ENCODE measurements at places on chromosomes 3 and 15. TPM values are rescaled to one million over a fixed set of nuclear protein-coding genes. Genes with fewer than 3 reads are reported as not detected.

CHAC1 gene
- total RNA-seq, result 16.6 TPM

SLC22A14 gene
- total RNA-seq, result not detected

ISLR gene
- total RNA-seq, result not detected

SI gene
- total RNA-seq, result 0.20 TPM

ACTR8 gene
- 13.4 TPM for total RNA-seq

CERS3 gene
- total RNA-seq, result not detected

MAP1A gene
- total RNA-seq, result 0.46 TPM

CISH gene
- 0.73 TPM for total RNA-seq

KNG1 gene
- total RNA-seq, result not detected

ITIH1 gene
- 0.08 TPM for total RNA-seq

IL20RB gene
- 3.4 TPM for total RNA-seq

KNL1 gene
- total RNA-seq, result 17.7 TPM

DNA sequence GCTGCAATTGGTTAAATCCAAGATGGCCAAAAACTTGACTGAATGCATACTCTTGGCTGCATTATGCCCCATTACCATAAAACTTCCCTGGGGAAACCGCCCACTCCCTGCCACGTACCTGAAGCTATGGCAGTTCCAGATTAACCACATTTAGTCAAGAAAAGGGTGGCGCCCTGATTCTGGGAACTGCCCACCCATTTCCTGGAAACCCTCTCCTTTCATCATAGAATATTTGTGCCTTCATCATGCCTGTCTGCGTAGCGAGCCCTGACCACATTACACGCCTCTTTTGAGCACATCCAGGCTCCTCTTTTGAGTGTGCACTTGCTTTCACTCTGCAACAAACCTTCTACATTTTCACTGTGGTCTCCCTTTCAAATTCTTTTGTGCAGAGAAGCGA lies 5.2 kb downstream of the LINS1 start:
- DNase-seq, result peak; percentile 69

DNA sequence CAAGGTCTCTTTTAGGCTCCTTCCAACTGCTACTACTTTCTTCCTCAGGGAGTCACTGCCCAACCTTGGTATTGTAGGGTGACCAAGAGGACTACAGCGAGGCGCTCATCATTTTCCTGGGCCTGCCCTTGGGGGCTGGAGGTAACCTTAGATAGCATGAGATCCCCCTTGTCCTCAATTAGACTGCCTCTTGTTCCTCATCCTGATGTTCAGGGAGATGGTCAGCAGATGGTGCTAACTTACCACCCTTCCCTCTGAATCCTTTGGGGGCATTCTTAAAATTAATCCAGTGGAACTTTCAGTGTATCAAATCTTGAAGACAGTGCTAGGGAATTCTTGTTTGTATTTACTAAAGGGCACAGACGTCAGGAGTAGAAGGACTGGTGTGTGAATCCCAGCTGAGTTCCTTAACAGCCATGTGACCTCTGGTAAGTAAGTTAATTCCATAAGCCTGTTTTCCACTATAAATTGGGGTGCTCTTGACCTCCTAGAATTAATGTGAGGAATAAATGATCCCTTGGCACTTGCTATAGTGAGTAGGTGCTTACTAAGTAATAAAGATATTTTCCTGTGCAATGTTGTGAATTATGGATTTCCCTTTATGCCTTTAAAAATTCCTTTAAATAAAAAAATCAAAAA lies 4.1 kb upstream of the CLPX start:
- peak; percentile 82 for DNase-seq

GRCh38 chr3:17874636-17875035 lies 132.2 kb upstream of the TBC1D5 start:
- DNase-seq, result no peak

DNA sequence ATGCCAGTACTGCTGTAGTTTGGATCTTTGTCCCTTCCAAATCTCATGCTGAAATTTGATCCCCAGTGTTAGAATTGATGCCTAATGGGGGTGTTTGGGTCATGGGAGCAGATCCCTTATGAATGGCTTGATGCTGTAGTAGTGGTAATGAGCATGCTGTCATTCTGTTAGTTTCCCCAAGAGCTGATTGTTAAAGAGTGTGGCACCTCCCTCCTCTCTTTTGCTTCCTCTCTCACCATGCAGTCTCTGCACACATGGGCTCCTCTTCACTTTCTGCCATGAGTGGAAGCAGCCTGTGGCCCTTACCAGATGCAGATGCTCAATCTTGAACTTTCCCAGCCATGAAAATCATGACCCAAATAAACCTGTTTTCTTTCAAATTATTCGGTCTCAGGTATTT lies 141.3 kb upstream of the DPPA4 start:
- no peak for DNase-seq

DNA sequence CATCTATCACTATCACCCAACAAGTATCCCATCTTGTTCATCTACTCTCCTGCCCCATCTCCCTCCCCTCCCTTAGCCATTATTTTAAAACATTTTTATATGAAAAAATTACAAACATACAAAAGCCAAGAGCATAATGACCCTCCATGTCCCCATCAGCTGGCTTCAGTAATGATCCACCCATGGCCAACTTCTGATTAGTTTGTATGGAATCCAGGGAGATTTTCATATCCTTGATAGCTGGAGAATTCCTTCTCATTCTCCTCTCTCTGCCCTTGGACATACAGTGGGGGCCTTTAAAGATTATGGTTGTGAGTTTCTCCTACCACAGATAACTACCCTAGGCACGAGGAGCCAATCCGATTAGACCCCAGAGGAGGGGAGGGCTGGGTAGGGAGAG lies 40.2 kb downstream of the IRAK2 start:
- DNase-seq, result no peak

DNA sequence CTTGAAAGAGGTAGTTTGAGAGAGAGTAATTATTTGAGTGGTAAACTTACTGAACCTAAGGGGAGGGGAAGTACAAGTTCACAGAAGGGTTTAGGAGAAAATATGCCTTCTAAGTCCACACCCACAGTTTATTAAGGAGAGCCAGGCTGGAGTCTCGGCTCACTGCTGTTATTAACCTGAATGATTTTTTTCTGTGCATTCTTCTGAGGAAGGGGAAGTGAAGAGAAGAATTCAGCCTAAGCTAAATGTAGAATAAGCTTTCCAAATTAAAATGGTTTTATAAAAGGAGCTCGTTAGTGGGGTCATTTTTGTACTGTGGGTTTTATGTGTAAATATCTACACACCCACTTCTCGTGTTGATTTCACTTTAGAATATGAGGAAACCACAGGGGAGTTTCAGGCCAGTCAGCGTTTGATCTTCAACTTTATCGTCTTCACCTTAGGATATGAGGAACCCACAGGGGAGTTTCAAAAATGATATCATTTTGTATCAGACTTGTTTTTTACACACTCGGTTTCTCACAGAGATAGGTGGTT lies 1.5 kb downstream of the WHAMM start:
- peak; percentile 63 for DNase-seq

GRCh38 chr15:92917598-92918407 lies 17.7 kb downstream of the CHD2 start:
- peak; percentile 100 for DNase-seq

- peak; percentile 92 for DNase-seq
Measured at GRCh38 chr15:78638658-78639314, 2.2 kb downstream of the CHRNB4 start.

- DNase-seq, result no peak
Measured at GRCh38 chr3:142263112-142263511, 37.7 kb upstream of the GK5 start.

- peak; percentile 52 for DNase-seq
Measured at GRCh38 chr15:61064651-61065050, 164.5 kb downstream of the RORA start.

DNA sequence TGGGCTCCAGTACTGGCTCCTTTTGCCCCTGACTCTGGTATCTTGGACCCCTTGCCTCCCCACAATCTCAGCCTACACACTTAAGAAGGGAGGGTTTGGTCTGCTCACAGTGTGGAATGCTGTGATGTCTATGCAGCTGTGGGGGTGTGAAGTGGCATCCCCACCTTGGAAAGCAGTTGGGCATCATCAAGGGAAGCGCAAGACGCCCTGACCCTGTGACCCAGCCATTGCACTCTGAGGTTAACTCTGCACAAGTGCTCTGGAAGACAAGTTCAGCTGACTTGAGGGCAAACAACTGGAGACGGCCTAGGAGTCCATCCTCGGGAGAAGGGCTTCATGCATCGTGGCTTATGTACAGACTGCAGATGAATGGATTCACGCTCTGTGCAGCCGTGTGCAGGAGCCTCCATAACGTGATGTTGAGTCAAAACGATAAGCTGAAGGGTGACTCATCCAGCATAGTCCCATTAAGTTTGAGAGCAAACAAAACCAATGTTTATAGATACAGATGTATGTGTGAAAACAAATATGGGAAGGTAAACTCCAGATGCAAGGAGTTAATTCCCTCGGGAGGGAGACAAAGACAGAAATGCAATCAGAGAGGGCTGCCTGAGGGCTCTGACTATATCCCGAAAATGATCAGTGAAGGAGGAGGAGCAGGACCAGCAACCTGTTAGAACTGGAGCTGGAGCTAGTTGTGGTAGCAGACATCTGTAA lies 86.8 kb downstream of the LSM3 start:
- peak; percentile 66 for DNase-seq

DNA sequence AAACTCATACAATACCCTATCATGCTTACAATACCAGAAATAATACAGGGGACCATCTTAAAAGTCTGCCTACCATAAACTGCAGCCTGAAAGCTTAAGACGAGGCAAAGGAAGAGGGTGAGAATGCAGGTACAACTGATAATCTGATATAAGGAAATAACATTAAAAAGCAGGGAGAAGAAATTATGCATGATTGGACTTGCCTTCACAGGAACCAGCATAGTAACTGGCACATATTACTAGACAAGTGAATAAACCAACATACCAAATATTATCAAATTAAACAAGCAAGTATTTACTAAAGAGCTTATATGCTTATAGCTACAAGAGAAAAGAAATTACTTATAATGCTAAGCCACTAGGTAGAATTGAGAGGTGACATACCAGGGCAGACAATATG lies 18.7 kb downstream of the ANKRD28 start:
- DNase-seq, result no peak

DNA sequence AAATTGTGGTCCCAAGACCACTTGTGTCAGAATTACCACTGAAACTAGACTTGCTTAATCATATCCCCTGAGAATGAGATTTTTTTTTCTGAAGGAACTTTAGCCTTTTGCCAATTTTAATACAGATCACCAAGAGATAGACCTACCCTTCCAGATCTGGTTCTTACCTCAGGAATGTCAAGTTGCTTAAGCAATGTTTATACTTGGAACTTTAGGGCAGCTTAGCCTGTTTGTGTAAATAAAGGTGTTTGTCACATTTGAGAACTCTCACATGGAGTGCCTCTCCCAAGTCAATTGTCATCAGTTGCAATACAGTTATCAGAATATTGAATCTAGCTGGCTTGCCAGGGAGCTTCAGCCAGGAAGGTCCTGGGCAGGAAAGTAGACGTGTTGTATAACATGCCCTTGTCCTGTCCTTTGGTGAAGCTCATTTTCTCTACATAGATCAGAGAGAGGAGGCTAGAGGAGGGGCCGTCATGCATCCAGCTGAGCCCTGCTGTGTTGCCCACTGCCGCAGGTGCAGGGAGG lies 3.9 kb downstream of the GPD1L start:
- DNase-seq, result no peak

DNA sequence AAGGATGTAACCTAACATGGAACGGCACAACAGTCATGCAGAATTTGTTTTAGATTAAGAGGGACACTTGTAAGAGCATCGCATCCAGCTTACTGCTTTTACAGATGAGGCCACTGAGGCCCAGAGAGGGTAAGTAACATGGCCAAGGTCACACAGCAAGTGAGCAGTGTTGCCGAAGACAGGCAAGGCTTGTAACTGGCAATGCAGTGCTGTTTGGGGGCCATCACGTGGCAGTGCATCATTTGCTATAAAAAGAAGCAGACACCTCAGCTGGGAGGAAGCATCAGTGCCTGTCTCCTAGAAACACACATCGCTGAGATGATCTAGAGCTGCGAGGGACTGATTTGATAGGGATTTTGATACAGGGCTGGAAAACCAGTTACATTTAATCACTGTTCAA lies 108.2 kb upstream of the PROK2 start:
- DNase-seq, result no peak

GRCh38 chr3:74642876-74643275 lies 28.4 kb upstream of the CNTN3 start:
- DNase-seq, result no peak

GRCh38 chr15:33608714-33609113 lies 297.9 kb downstream of the RYR3 start:
- peak; percentile 49 for DNase-seq

DNA sequence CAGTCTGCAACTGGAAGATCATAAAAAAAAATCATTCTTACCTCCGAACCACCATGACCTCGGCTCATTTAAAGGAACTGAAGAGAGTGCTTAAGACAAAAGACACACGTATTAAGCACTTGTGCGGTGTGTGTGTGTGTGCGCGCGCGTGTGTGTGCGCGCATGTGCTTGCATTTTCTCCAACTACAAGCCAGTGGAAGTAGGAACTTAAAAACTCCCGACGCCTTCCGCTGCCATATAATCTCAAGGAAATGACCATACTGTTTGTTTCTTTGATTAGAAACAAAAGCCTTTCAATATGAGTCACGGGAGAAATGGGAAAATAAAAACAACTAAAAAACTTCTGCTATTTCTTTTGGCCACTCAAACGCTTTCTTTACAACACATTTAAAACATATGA lies 32.4 kb downstream of the FRMD4B start:
- no peak for DNase-seq

GRCh38 chr15:98730860-98731711 lies 82.7 kb downstream of the IGF1R start:
- DNase-seq, result no peak

DNA sequence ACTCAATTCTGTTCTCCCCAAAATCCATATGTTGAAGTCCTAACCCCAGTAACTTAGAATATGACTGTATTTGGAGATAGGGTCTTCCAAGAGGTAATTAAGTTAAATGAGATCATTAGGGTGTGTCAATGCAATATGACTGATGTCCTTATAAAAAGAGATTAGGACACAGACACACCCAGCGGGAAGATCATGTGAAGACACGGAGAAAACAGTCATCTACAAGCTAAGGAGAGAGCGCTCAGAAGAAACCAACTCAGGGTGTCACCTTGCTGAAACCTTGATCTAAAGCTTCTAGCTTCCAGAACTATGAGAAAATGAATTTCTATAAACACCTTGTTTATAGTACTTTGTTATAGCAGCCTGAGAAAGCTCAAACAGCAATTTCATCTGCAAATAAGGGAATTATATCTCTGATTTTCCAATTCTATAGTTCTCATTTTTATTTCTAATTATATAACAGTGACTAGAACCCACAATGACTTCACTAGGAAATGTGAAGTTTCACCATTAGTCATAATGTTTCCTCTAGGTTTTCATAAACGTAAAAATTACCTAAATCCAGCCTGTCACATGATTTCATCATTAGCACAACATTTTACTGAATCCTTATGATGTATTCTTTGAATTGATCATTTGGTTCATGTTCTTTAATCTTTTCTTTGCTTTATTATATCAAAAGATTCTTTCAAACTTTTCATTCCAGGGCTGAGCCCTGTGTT lies 459.1 kb upstream of the MDFIC2 start:
- DNase-seq, result no peak

- DNase-seq, result no peak
Measured at GRCh38 chr3:119601154-119601553, 3.5 kb downstream of the PLA1A start.
